ENCODE measurements at places on chromosomes 5 and 9. TPM values are rescaled to one million over a fixed set of nuclear protein-coding genes. Genes with fewer than 3 reads are reported as not detected.

DNA sequence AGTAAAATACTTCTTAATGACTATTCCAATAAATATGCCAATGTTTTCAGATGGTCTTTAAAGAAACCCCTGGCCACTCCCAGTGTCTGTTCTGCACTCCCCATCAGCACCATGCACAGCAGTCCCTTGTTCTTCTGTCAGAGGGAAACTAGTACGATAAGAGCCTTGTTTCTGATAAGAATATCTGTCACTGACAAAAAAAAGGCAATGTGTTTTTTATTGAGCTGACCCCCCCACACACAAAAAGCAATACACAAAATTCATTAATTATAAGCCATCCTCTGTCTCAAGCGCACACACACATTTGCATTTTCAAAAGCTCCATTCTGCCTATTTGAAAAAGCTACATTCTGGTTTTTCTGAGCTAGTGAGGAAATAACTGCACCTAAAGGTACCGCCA is 119.1 kb downstream of the ENC1 start:
- no peak for DNase-seq

DNA sequence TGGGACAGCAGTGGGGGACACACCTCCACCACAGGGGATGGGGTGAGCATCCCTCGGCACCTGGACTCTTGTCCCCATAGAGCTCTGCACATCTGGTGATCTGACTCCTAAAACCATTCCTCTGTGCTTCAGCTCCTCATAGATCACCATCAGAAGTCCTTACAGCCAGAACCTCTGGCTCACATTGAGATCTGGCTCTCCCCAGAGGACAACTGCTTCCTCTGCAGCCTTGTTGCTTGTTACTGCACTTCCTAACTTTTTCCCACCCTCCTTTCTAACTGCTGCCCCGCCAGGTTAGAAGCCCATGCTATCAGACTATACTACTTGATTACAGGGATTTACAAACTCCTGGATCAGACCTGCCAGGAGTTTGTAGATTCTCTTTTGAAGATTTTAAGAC is 64.5 kb downstream of the ARSB start:
- peak; percentile 56 for DNase-seq

- DNase-seq: no peak
These were observed 13.6 kb upstream of the SHB start for GRCh38 chr9:38082446-38083287.

DNA sequence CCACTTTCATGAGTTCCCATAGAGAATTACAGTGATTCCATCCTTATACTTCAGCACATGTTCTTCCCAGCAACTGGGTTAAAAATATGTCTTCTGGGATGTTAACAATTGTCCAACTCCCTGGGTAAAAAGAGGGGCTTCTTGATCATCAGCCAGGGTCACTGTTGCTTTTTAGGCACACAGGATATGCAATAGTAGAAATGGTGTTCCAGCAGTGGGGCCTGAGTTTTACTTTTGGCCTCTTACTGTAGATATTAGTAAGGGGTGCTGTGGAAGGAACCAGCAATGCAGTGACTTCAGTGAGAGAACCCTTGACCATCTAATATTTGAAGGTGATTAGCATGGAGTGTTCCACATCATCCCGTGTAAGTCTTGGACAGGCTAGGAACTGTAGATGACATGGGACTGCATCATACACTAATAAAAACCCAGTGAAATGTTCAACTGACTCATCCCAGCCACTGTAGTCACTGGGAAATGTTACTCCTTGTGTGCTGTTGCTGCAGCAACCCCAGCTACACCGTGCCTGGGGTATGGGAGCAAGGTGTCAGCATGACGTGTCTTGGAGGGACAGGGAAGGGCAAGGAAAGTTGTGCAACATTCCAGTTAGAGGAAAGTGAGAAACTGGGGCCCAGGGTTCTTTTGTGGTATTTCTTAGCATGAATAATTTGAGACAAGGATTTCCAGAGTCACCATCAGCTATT is 610.9 kb downstream of the RAB3C start:
- DNase-seq: peak; percentile 69

Gene GPX3
- total RNA-seq: 40.9 TPM

Gene UBE2D2
- 100.0 TPM for total RNA-seq

Gene GPSM1
- total RNA-seq: 27.3 TPM

DNA sequence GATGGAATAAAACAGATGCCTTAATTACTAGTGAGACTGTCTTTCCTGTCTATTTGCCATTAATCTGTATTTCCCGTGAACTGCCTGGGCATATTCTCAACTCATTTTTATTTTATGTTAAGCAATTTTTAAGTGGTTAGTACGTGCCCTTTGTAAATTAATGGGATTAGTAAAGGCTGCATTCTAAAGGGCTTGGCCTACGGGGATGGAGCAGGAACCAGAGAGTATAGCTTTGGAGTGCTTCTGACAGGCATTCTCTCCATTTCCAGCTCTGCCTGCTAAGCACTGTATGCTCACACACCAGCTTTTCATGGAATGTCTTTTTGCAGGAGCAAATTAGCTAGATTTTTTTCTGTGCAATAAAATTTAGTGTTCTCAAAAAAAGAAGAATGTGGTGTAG is 241.2 kb downstream of the MCTP1 start:
- DNase-seq: no peak

- DNase-seq: no peak
These were observed 379.1 kb upstream of the KIF2A start for GRCh38 chr5:61926911-61927310.

- no peak for DNase-seq
These were observed 5.7 kb upstream of the SMU1 start for GRCh38 chr9:33082128-33082527.

Gene ECM2
- 20.8 TPM for total RNA-seq

Gene PPP1R26
- total RNA-seq: 15.6 TPM

Gene ITGA1
- 46.9 TPM for total RNA-seq

GRCh38 chr9:133664173-133665050 is 28.2 kb downstream of the DBH start:
- DNase-seq: no peak

- no peak for DNase-seq
These were observed 49.0 kb upstream of the SARDH start for GRCh38 chr9:133786907-133787753.

DNA sequence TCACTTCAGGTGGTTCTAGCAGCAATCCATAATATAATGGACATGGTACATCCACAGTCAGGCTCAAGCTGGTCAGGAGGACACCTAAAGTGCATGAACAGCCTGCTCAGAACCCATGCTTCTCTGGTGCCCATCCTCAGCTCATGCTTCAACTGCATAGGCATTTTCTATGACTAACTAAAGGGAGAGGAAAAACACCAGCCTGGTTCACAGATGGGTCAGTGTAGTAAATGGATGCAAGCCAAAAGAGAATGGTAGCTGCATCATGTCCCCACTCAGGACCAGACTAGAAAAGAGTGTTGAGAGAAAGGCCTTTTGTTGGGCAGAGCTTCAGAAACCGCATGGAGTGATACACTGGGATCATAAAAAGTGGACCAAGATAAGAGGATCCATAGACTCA is 556.6 kb downstream of the TLE1 start:
- DNase-seq: no peak

Gene CORO2A
- 27.1 TPM for total RNA-seq

Gene SLC46A2
- total RNA-seq: not detected

DNA sequence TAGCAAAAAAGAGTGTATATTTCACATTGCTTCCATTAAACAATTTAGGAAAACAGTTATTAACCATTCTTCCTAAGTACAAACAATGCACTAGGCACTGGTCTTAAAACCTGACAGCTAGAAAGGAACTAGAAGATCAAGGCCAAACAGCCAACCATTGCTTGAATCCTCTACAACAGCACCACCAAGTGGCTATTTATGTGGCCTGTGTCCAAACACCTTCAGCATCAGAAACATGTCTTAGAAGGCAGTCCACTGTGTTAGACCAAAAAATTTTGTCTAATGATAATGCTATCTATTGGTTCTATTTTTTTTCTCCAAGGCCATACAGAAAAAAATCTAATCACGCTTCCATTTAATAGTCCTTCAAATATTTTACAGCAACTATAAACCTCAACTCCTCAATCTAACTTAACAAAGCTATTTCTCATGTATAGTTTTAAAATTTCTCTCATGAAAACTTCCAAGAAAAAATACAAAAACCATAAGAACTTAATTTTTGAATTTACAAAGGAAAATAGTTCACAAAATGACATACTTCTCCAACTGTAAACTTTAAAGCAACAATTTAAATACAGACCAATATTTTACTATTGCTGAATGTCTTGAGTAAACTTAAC is 36.1 kb downstream of the CAAP1 start:
- peak; percentile 61 for DNase-seq

DNA sequence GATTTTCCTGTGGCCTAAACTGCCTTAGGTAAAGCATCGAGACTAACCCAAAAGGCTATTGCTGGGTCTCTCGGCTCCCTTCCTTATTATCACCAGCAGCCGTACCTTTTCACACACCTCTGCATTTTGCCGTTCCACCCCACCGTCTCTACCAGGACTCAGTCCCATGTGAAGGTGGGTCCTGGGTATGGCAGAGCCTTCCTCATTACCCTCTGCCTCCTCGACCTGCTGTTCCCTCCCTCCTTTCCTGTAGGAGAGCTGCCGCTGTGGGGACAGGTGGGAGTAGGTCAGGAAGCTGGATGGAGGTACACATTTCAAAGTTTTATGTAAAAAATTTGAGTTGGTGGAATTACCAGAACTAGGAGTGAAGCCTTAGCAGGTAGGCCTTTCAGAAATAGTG is 1.8 kb downstream of the CCL28 start:
- DNase-seq: no peak

DNA sequence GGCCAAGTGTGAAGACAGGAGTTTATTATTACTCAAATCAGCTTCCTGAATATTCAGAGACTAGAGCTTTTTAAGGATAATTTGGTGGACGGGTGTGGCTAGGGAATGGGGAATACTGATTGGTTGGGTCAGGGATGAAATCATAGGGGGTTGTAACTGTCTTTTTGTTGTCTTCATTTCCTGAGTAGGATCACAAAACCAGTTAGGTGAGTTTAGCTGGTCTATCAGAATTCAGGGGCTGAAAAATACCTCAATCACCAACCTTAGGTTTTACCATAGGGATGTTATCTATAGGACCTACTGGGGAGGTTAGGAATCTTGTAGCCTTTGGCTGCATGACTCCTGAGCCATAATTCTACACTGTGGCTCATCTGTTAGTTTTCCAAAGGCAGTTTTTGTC is 235.8 kb downstream of the YTHDC2 start:
- DNase-seq: no peak

GRCh38 chr9:101309139-101309538 is 75.7 kb downstream of the BAAT start:
- no peak for DNase-seq

Gene ZNF454
- total RNA-seq: 0.07 TPM

Gene CDK9
- 53.5 TPM for total RNA-seq

Gene MTRR
- 28.0 TPM for total RNA-seq

- DNase-seq: peak; percentile 21
These were observed 50.7 kb upstream of the ARL15 start for GRCh38 chr5:54360925-54361662.

Gene TAF11L5
- total RNA-seq: not detected

Gene ATP6V1G1
- 337 TPM for total RNA-seq

Gene FAM153A
- total RNA-seq: 0.27 TPM

- no peak for DNase-seq
These were observed 1256.4 kb downstream of the EFNA5 start for GRCh38 chr5:106414342-106414741.

- no peak for DNase-seq
These were observed 69.9 kb downstream of the DAPK1 start for GRCh38 chr9:87567571-87567970.

- DNase-seq: no peak
These were observed 16.4 kb upstream of the OMD start for GRCh38 chr9:92440751-92441046.

DNA sequence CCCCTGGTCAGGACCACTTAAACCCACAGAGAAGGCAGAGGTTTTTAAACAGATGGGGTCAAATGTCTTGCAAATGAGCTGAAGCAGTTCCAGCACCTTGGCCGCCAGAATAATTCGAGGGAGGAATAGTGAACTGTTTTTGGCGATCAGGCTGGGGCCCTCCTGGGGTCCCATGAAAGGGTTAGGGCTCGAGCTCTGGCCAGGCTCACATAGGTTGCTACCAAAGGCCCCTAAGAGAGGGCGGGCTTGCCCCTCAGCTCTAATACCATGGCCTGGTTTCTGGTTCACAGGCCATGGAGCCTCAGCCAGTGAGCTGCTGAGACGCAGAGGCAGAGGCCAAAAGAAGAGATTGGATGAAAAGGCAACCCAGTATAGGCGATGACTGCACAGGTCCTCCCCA is 74.8 kb upstream of the UBTD2 start:
- DNase-seq: no peak

DNA sequence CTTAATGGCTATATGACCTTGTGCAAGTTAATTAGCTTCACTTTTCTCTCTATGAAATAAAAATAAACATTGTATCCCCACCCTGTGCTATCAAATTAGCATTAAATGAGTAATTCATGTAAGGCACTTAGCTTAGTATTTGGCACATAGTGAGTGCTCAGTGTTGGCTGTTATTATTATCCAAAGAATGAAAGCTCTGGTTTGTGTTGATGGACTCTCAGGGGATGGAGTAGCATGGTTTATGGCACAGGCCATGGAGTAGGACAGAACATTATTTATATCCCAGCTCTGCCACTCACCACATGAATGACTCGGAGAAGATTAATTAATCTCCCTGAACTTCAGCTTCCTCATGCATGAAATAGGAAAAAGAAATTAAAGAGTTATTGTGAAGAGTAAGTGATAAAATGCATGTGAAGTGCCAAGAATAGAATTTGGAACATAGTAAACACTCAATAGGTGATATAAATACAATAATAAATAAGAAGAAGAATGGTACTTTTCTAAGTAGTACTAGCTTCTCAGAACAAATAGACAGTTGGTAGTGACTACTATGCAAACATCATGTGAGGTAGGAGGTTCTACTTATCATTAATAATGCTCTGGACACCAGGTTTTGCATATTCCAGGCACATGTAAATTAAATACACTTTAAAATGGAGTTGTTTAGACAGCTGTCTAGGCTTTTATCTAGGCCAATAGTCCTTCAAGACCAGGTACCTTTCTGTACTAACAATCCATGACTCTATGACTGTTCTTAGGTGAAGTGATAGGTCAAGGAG is 146.4 kb downstream of the GRIA1 start:
- no peak for DNase-seq

Gene C5
- 55.4 TPM for total RNA-seq

DNA sequence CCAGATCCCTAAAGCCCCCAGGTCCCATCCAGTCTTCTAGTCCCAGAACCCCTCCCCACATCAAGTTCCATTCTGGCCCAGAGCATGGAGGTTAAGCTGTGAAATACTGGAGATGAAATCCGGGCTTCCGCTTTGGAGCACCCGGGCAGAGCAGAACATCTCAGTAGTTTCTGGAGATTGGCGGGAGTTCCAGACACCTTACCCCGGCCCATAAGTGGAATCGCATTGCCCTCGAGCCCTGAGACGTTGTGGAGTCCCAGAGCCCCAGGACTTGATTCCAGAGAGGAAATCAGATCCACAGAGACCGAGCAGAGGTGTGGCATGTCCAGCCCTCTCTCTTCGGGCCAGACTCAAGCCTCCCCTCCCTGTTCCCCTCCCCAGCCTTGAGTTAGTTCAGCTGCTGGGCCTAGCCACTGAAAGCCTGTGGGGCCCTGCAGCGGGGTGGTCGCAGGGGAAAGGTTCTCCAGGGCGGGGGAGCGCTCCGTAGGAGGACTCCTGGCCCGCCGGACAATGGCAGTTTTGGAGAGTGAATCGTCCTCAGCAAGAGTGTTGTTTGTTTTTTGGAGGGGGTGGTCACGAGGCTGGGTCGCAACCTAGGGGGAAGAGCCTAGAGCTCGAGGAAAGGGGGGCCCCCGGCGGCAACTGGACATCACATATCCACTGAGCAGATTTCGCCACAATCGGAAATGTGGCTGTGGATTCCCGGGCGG is 1.0 kb upstream of the PAX5 start:
- DNase-seq: no peak

All from hepatocyte (in vitro differentiated cells).